Prostate gland (tissue), 2 donors: ENCODE measurements at places on chromosomes 3 and 15.

DNA sequence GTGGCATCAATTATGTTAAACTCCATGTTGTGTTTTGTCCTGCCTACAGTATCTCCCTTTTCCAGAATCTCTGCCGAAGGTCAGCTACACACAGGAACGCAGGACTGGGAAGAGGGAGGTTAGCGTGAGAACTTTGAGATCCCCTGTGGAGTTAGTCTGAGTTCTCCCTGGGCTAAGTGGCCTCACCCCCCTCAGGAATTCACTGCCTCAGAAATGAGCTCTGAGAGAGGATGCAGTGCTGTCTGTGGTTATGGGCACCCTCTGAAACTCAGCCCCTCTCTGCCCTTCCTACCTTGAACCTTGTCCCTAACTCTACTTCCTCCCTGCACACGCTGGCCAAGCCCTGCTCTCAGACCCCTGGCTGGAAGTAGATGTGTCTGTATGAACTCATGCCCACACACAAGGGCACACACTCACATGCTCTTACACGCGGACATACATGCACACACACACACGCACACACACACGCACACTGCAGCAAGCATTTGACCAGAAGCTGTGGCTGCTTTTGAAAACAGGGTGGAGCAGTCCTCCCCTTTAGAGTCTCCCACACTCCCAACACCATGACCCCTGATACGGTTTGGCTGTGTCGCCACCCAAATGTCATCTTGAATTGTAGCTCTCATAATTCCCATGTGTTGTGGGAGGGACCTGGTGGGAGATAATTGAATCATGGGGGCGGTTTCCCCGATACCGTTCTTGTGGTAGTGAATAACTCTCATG, 5.3 kb upstream of the VIPR1 start:
- H3K4me1 ChIP-seq: no peaks in the 10 kb centered on the region
- no peaks in the 10 kb centered on the region for H3K27me3 ChIP-seq
- H3K36me3 ChIP-seq: no peaks in the 10 kb centered on the region
- no peak for DNase-seq
- H3K4me3 ChIP-seq: no peak overlapping the region
- no peak overlapping the region for H3K27ac ChIP-seq

- no peaks in the 10 kb centered on the region for H3K4me1 ChIP-seq
- no peak for DNase-seq
- no peaks in the 10 kb centered on the region for H3K36me3 ChIP-seq
- no peak overlapping the region for H3K4me3 ChIP-seq
- no peaks in the 10 kb centered on the region for H3K27me3 ChIP-seq
These were observed 228.3 kb downstream of the CLSTN2 start for GRCh38 chr3:140163159-140163763.

GRCh38 chr3:131550562-131551465, 48.0 kb upstream of the MRPL3 start:
- DNase-seq: no peak
- no peak overlapping the region for H3K27ac ChIP-seq
- H3K36me3 ChIP-seq: no peaks in the 10 kb centered on the region
- H3K4me3 ChIP-seq: no peak overlapping the region
- no peaks in the 10 kb centered on the region for H3K27me3 ChIP-seq

GRCh38 chr15:67829647-67830504, 4.6 kb downstream of the SKOR1 start:
- H3K27ac ChIP-seq: no peak overlapping the region
- no peak for DNase-seq
- H3K27me3 ChIP-seq: peaks cover 62% of the 10 kb centered on the region
- no peaks in the 10 kb centered on the region for H3K36me3 ChIP-seq

DNA sequence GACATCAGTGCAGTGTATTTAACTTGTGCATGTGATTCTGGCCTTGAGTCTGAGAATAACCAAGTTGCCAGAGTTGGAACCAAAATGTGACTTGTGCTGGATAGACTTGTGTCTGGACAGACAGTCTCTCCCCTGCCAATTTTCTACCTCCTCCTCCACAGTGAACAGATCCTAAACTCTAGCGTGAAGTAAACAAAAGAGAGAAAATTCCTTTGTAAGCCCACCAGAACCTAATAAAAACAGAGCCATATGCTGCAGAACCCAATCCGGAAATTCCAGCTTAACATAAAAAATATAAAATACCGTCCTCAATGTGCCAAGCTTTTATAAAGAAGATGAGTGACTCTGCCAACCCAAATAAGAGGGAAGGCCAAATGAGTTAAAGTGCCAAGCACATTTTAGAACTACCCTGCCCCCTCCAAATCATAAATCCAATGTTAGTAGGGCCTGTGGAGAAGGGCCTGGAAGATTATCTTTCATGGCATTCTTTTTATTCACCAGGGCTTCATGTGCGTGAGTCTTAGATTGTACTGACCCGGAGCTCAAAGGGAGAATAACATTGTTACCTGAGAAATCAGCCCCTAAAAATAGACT, 344.6 kb upstream of the PROK2 start:
- DNase-seq: peak; percentile 68
- no peaks in the 10 kb centered on the region for H3K27me3 ChIP-seq
- H3K27ac ChIP-seq: peak overlapping the region; percentile 27

DNA sequence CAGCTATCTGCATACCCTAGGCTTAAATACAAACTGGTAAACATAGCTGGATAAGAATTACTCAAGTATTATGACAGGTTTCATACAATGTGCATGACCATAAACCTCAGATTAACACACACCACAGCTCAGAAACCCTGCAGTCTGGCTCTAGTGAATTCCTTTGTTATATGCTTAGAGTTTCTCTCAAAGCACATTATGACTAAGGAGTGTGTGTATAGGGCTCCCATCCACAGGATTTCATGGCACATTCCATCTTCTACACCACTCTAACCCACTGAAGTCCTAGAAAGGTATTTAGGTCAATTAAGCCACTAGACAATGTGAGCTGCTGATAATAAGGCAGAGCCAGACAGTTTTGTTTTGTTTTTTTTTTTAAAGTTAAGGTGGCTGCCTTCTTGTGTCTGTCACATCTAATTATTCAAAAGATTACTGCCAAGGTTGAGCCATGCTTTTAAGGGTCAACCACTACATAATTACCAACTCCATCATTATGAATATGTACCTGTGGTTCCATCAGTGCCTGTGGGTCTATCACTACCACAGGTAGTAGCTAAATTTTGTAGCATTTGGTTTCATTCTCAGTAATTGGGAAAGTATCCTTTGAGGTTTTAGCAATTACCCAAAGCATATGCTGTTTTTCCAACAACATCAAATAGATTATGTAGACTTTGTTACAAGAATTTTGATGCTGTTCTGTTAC, 107.0 kb downstream of the ALCAM start:
- H3K27ac ChIP-seq: no peak overlapping the region
- H3K36me3 ChIP-seq: no peaks in the 10 kb centered on the region
- no peak for DNase-seq

DNA sequence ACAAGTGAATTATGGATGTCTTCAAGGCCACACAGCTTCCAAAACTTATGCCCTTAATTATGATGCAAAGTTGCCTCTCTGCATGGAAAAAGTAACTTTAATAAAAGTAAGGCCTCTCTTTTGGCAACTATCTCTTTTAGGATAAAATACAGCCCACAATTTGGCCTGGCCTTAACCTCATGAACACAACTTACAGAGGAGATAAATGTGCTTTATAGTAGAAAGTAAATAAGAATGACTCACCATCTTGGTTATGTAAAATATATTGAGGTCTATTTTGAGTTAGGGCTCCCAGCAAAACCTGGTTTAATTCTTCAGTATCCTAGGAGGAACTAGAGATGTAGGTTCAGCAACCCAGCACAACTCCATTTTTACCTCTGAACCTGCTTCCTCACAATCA, 164.0 kb downstream of the ROBO2 start:
- H3K4me3 ChIP-seq: no peak overlapping the region
- H3K27me3 ChIP-seq: no peaks in the 10 kb centered on the region
- no peaks in the 10 kb centered on the region for H3K36me3 ChIP-seq
- H3K27ac ChIP-seq: no peak overlapping the region

DNA sequence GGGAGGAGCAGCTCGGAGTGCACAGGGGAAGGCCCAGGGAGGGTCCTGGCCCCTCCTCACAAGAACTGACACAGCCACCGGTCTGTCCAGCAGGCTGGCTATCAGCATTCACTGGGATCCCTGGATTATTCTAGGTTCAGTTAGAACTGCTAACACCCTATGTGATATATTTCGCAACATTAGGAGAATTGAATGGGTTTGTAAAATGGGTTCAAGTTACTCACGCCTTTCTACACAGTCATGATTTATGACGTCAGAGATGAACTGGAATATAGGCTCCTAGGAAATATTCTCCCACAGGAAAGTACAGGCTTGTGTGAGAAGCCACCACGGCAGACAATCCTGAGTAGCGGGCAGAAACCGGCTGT, 969 bp upstream of the BSN start:
- H3K4me3 ChIP-seq: peak overlapping the region; percentile 72
- no peaks in the 10 kb centered on the region for H3K36me3 ChIP-seq
- peaks cover 7% of the 10 kb centered on the region for H3K4me1 ChIP-seq
- no peaks in the 10 kb centered on the region for H3K27me3 ChIP-seq
- H3K27ac ChIP-seq: no peak overlapping the region
- DNase-seq: no peak

DNA sequence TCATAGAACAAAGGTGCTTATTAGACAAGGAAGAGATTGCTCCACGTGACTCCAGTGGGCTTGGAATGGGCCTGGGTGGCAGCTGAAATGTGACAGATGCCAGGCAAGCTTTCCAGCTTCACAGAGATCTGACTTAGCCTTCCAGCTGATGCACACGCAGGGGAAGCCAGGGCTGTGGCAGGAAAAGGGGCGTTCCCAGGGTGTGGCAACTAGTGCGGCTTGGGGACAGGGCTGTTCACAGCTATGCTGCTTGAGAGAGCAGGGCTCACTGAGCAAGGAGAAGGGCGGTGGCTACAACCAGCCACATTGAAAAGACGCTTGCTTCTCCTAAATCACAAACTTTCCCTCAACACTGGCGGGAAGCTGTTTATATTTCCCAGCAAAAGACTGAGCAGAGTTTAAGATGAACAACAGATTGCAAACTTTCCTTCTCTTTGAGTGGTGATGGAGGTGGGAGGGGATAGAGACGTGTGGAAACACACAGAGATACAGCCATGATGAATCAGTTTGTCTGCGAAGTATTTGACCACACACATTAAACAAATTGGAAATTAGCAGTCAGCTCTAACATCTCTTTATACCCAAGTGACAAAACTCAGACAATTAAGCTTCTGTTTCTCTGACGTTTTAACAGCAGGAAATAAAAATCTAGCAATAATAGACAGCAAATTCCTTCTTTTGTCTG, 127.5 kb downstream of the BDH1 start:
- H3K4me3 ChIP-seq: no peak overlapping the region
- no peak overlapping the region for H3K27ac ChIP-seq
- H3K4me1 ChIP-seq: no peaks in the 10 kb centered on the region

GRCh38 chr3:187662848-187663409, 7.3 kb downstream of the SST start:
- H3K36me3 ChIP-seq: no peaks in the 10 kb centered on the region
- H3K4me3 ChIP-seq: no peak overlapping the region
- H3K27ac ChIP-seq: no peak overlapping the region
- no peak for DNase-seq

DNA sequence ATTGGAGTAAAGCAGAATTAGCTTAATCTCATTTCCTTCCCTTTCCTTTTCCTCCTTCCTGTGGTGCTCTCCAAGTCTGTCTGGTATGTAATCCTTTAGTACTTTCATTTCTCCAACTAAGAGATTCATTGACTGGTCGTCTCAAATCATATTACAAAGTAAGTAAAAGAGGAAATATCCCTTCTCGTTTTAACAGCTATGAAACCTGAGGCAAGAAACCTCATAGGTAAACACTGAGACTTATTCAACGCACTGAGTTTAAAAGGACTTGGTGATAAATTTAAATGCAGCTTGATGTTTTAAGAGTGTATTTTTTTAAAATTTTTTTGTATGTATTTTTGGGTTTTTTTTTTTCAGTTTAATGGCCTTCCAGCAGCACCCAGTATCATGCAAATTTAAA, 117.2 kb upstream of the LRRC3B start:
- H3K4me3 ChIP-seq: no peak overlapping the region
- H3K27ac ChIP-seq: no peak overlapping the region
- no peaks in the 10 kb centered on the region for H3K36me3 ChIP-seq
- H3K4me1 ChIP-seq: no peaks in the 10 kb centered on the region
- no peaks in the 10 kb centered on the region for H3K27me3 ChIP-seq

- H3K36me3 ChIP-seq: no peaks in the 10 kb centered on the region
- no peak for DNase-seq
- peaks cover 3% of the 10 kb centered on the region for H3K4me1 ChIP-seq
- H3K27me3 ChIP-seq: no peaks in the 10 kb centered on the region
- H3K27ac ChIP-seq: no peak overlapping the region
- no peak overlapping the region for H3K4me3 ChIP-seq
These were observed 57.7 kb downstream of the GATM start for GRCh38 chr15:45320581-45321205.

- no peak for DNase-seq
- no peak overlapping the region for H3K27ac ChIP-seq
- no peaks in the 10 kb centered on the region for H3K36me3 ChIP-seq
- no peaks in the 10 kb centered on the region for H3K27me3 ChIP-seq
These were observed 178.5 kb downstream of the SMAD6 start for GRCh38 chr15:66880380-66881155.

DNA sequence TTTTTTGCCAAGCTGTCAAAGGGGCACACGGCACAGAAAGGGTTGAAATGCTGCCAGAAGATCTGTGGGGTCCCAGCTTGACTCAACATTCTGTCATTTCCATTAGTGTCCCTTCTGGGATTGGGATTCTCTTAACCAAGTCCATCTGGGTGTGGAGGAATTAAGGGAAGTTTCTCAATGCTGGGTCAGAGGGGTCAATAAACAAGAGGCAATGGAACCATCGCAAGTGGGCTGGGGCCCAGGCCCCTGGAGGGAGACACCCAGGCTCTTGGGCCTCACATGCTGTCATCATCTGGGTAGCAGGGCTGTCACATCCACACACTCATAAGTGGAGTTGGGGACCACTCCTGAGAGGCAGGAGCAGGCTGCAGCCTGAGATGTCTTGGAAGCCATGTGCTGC, 8.1 kb upstream of the APOD start:
- no peaks in the 10 kb centered on the region for H3K4me1 ChIP-seq
- no peaks in the 10 kb centered on the region for H3K27me3 ChIP-seq
- no peaks in the 10 kb centered on the region for H3K36me3 ChIP-seq
- no peak overlapping the region for H3K27ac ChIP-seq
- no peak overlapping the region for H3K4me3 ChIP-seq
- DNase-seq: no peak

DNA sequence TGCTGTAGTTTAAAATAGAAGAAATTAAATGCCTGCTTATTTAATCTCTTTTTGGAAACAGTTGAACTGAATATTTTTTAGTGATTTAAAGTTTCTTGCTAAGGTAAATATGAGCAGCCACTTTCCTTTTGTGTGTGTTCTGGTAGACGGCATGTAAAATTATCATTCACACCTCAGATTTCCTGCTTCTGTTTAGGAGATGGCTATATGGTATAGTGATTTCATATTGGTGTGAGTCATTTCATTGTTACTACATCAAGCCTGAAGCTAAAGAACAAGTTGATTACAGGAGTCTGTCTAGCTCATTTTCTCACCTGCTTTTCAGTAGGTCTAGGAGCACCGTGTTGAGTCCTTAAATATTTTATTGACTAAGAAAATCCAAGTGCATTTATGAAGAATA, 2.2 kb downstream of the LRCH3 start:
- H3K36me3 ChIP-seq: no peaks in the 10 kb centered on the region
- no peak overlapping the region for H3K4me3 ChIP-seq
- no peak overlapping the region for H3K27ac ChIP-seq
- no peak for DNase-seq
- peaks cover 4% of the 10 kb centered on the region for H3K4me1 ChIP-seq
